ENCODE measurements at places on chromosomes 2 and 18. TPM values are rescaled to one million over a fixed set of nuclear protein-coding genes. Genes with fewer than 3 reads are reported as not detected.

GRCh38 chr18:51235009-51235789 is 37.7 kb upstream of the MEX3C start:
- no peak for DNase-seq

GRCh38 chr2:177478029-177478428 is 85.5 kb downstream of the AGPS start:
- no peak for DNase-seq

ELOA2 gene
- not detected for total RNA-seq

DNA sequence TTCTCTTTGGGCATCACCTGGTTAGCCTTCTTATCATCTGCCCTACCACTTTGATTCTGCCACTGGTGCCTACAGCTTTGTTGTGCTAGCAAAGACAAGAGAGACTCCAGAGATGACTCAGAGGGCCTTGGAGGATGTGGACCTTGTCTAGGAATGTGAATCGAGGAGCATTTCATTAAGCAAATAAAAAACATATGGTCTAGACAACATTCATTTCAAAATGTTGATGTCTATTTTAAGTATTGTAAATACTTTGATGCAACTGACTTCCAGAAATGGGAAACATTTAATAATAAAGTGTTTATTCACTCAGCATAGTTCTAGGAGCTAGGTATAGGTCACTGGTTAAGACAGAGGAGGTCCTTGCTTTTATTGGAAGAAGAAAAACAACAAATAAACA is 195.5 kb downstream of the CDCA7 start:
- no peak for DNase-seq

DNA sequence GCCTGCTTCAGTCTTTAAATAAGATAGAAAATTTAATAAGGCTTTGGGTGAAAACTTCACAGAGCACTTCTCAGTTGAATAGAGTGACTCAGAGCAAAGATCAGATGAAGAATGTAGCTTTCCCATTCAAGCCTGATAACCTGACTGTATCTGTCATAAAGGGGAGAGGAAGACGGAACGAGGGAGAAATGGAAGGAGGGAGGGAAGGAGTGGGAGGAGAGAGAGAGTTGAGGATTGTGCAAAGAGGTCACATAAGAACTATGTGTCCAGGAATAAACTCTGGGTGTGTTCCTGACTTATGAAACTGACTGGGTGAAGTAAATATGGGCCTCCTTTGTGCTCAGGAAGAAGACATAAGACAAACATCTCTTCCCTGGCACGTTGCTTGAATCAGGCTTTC is 385.5 kb downstream of the LPIN1 start:
- no peak for DNase-seq

GRCh38 chr18:23493654-23494053 is 9.7 kb upstream of the RMC1 start:
- no peak for DNase-seq

LCT gene
- total RNA-seq, result 0.12 TPM

DNA sequence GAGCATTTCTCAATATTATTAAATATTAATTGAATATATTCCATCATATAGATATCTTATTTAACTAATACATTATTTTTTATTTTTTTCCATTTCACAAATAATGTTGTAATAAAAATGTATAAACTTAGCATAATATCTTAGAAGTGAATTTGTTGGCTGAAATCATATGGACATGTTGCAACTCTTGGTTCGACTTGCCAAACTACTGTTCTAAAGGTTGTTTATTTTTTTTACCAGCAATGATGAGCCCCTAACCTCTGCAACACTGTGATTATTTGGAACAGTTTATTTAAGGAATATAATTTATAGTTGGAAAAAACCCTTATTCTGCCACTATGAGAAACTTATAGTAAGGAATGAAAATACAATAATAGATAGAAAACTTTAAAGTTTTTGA is 8.8 kb upstream of the NAB1 start:
- DNase-seq, result no peak

DNA sequence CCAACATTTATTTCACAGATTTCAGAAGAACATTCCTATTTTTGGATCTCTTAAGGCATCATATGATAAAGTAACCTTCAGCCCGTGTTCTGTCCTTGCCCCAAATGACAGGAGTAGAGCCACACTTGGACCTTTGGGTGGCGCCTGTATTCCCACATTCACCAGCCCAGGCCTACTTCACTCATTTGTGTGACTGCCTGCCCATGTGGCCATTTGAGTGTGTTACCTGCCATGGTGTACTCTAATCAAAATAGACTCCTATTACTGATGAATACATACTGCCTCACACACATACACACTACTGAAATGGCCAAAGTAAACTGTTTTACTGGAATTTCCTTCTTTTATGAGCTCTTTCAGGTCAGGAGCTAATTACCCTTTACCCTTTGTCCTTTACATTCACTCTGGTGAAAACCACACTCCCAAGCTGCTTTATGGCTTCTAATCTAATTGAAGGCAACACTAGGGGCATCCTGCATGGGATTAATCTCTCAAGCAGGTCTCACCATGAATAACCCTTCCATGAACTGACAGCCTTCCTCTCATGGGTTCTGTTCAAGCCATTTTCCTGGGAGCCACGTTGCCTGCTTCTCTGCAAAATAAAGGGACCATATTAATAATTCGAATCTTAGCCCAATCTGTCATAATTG is 271.0 kb upstream of the GALNT5 start:
- DNase-seq, result no peak

DNA sequence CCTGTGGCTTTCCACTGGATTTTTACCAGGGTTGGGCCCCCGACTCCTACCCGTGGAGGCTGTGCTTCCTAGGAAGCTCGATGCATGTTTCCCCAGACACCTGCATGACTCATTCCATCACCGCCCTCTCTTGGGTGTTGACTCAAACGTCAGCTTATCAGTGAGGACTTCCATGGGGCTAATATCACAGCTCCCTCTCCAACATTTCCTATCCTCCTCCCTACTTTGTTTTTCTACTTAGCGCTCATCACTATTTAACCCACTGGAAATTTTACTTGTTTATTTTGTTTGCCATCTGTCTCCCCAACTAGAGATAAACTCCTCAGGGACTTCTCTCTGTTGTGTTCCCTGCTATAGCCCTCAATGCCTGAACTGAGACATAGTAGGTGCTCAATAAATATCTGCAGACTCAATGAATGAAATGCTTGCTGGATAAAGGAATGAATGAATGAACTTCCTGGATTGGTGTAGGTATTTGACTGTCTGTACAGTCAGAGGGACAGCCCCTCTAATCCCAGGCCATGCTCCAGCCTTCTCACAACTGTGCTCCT is 89.7 kb upstream of the MSH2 start:
- DNase-seq, result peak; percentile 82

DNA sequence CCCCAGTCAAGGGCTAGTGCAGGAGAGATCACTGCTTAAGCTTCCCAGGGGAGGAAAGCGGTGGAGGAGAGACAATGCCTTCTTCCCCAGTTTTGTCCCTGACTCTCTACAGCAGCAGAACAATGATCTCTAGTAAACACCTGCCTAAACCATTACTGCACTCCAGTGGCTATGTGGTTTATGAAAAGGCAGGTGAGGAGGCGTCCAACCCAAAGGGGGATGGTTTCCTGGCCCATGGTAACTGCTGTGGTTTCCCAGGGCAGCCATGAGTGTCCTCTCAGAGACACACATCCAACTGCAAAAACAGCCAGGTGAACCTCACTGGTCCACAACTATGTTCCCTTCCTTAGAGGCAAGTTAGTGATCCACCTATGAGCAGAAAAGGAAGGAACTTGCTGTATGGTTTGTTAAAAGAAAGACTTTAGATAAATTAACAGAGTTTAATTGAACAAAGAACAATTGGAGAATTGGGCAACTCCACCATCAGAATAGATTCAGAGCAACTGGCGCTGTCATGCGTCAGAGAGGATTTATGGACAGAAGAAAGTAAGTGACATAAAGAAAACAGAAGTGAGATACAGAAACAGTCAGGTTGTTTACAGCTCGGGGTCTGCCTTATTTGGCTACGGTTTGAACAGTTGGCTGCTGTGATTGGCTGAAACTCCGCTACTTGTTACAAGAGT is 4.8 kb upstream of the TTC39C start:
- DNase-seq, result no peak

DNA sequence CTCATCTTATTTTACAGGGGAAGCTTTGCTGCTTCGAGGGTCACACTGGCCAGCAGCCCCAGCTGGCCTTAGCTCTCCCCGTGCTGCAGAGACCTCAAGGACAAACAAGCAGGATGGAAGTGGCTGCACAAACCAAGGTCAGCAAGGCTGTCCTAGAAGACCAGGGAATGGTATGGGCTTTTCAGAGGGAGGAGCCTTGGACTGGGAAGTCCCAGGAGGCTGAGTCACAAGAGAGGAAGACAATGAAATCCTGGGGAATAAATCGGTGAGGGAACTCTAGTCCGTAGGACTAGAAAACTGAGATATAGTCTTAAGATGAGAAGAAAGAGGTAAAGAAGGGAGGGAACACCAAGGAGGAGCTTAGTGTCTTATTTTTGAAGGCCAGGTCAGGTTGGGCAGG is 15.7 kb downstream of the CREG2 start:
- DNase-seq, result no peak

MYCN gene
- total RNA-seq, result 1.5 TPM

Measured in colonic mucosa (tissue), 4 donors.